ENCODE measurements at places on chromosomes 1 and 21.

DNA sequence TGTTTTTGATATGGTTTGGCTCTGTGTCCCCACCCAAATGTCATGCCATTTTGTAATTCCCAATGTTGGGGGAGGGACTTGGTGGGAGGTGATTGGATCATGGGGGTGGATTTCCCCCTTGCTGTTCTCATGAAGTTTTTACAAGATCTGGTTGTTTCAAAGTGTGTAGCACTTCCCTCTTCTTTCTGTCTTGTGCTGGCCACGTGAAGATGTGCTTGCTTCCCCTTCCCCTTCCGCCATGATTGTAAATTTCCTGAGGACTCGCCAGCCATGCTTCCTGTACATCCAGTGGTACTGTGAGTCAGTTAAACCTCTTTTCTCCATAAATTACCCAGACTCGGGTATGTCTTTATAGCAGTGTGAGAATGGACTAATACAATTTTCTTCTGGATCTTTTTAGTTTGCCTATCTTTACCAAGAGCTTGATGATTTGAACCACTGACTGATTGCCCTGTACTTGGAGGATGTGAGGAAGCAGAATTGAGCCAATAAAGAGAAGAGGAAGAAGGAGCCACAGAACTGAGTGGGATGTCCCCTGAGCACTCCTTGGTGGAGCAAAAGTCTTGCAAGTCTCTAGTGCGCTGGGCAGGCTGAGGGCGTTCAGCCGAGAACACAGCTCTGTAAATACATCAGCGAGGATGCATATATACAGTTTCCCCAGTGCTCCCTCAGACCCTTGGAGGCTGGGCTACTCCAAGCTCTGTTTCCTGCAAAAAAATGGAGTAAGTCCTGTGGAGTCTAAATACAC lies 102.6 kb downstream of the CYYR1 start:
- no peak for DNase-seq

- DNase-seq = no peak
These were observed 80.5 kb downstream of the FAM78B start for GRCh38 chr1:166086113-166086883.

GRCh38 chr1:10969267-10969970 lies 43.0 kb upstream of the TARDBP start:
- DNase-seq = peak; percentile 73

GRCh38 chr1:240090014-240090413 lies 1.7 kb upstream of the FMN2 start:
- DNase-seq = peak; percentile 25

DNA sequence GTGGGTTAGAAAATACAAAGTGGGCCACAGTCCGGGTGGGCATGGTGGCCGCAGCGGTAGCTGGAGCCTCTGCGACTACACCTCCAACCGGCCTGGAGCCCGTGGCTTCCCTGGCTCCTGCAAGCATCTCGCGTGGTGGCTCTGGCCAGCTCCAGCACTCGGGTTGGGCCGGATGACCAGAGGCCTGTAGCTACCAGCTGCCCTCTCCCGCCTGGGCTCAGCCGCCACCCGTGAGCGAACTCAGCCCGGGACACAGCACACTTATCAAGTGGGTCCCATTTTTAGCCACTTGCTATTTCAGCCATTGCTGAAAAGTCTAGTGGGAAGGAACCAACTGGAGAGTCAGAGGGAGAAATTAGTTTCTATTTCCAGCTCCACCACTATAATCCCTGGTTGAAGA lies 107.7 kb upstream of the CACYBP start:
- DNase-seq = no peak

DNA sequence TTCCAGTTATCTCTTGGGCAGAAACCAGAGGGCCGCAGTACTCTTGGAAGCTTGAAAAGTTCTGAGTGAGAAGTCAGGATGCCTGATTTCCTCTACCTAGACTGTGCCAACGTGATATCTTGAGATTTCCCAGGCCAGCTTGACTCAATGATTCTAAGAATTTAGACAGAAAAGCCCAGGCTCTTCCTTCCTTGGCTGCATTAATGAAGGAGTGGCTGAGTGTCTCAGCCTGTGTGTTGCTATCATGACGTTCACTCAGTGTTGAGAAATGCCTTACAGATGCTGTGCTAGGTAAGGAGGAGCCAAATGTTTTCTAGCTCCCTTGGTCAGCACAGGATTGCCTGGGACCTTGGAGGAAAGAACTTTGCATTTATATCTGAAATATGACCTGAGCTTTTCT lies 454.1 kb upstream of the USP24 start:
- no peak for DNase-seq

- DNase-seq = no peak
These were observed 18.0 kb downstream of the PIK3C2B start for GRCh38 chr1:204476563-204476962.

DNA sequence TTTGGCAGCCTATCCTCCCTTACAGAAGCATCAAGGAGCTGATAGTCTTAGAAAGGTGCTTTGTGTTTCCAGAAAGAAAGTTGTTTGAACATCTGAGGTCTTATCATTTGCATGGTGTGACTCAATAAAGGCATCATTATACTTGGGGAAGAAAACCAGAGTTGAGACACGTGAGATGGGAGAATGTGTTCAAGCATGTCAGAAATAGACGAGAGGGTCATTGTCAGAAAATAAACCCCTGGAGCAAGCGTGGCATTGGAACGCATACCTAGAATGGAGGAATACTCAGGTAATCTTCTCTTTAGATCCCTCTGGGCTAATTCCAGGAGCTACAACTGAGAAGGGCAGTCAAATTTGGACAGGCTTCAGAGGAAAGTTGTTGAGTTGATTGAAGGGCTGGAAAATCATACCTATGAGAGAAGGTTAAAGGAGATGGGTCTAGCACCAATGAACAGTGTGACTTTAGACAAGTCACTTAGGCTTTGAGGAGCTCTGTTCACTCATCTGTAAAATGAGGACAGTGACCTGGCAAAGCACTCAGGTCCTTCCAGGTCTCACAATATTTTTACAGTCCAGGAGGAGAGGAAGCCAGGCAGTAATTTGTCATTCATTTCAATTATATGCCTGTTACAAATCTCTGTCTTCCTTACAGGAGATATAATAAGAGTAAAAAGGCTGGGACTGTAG lies 101.3 kb upstream of the C1orf21 start:
- DNase-seq = peak; percentile 46

GRCh38 chr1:162564762-162565218 lies 3.3 kb downstream of the UAP1 start:
- DNase-seq = no peak

DNA sequence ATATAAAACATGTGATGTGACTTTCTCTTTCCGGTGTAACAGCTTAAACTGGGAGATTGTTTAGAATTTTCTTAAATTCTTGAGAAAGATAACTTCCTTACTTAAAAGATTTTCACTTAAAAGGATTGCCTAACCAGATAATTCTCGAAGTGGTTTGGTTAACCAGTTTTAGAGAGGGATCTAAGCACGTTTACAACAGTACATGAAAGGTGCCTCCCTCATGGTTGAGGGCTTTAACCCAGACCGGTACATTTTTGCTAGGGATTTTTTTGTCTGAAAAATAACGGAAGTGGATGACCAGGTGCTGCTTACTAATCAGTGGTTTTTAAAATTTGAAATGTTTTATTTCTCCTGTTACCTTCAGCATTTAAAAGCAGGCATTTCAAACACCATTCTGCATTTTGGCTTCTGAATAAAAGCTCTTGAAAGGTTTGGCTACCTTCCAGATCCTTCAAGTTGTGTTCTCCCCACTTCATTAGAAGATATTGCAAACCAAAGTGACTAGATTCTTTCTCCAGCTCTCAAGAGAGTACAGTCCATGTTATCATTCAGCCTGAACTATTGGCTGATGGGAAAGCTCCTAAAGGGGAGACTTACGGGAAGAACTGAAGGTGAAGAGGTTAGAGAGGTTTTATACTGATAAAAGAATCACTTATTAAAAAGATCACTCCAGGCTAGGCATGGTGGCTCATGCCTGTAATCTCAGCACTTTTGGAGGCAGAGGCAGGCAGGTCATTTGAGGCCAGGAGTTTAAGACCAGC lies 12.8 kb downstream of the S100PBP start:
- DNase-seq = no peak

DNA sequence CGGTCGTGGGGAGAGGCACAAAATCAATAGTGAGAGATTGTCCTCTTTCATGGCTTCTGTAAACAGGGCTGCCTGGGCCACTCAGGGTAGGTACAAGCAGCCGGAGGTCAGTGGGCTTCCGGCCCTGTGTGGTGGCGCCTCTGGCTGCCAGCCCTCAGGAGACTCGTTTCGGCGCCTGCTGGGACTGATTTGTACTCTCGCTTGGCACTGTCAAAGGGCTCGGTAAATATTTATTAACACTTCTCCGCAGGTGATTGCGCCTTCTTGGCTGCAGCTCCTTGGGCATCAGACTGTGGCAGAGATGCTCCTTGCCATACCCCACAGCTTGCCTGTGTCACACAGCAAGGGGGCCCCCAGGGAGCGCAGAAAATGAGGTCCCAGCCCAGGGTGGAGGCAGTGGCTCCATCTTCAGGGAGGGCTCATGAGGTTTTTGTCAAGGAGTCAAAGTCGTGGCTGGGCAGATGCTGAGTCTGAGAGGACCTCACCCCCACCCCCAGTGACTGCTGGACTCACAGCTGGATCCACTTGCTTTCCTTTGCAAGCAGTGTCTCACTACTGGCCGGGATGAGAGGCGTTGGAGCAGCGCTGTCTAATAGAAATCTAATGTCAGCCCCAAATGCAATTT lies 262.5 kb downstream of the GRIK3 start:
- DNase-seq = peak; percentile 41

- peak; percentile 53 for DNase-seq
These were observed 9.0 kb downstream of the NSL1 start for GRCh38 chr1:212782422-212783154.

GRCh38 chr1:26119892-26120608 lies 8.4 kb downstream of the PDIK1L start:
- DNase-seq = no peak

GRCh38 chr1:228306275-228307217 lies 98.7 kb downstream of the OBSCN start:
- no peak for DNase-seq

- no peak for DNase-seq
These were observed 11.7 kb upstream of the FOXO6 start for GRCh38 chr1:41349361-41350054.

- peak; percentile 87 for DNase-seq
These were observed at the start of gene SLC2A5 for GRCh38 chr1:9069326-9070100. Gene SLC2A5 (minus strand): TSS chr1:9069635. CDS start chr1:9069536, 99 bp downstream.

GRCh38 chr1:220882061-220882891 lies 3.0 kb downstream of the HLX start:
- DNase-seq = no peak

DNA sequence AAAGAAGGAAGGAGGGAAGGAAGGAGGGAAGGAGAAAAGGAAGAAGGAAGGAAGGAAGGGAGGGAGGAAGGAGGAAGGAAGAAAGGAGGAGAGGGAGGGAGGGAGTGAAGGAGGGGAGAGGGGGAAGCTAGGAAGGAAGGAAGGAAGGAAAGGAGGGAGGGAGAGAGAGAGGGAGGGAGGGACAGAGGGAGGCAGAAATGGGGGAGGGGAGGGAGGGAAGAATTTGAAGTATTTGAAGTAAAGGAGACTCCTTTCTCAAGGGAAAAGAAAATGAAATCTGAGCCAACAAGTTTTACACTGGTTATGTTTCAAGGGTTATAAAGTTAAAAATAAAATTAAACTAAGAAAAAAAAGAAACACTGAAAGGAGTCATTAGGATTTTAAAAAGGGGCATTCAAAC lies 431.4 kb downstream of the BRINP3 start:
- no peak for DNase-seq

- DNase-seq = no peak
These were observed 44.0 kb downstream of the FAM163A start for GRCh38 chr1:179786815-179787685.

DNA sequence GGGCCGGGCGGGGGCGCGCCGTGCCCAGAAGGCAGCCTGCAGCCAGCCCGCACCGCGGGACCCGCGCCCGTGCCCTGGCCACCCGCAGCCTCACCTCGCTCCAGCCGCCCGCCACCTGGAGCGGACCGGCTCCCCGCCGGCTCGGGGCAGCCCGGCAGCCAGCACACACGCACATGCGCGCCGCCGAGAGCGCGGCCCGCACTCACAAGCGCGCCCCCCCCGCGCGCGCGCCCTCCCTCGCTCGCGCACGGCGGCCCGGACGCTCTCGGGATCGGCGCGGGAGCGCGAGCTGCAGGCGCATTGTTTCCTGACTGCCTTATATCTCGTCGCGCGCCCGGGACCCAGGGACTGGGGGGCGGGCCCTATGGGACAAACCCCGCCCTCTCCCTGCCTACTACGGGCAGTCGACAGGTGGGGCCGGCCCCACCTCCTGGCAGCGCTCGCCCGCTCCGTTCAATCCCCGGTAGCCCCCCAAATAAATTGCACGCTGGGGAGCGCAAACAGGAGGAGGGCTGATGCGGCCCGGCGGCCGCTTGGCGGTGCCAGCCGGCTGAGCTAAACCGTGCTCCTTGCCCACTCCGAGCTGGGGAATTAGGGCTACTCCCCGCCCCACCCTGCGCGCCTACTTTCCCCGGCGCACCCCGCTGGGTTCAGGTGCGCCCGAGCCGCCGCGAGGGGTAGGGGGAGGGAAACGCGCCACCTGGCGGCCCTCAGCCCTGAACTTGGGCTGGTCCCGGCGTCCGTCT lies at the start of gene MYCL:
TSS of gene MYCL (minus strand) at position 204 of the 746 bp plus-strand sequence. CDS start 483 bp downstream, outside the sequence.
- DNase-seq = peak; percentile 96

GRCh38 chr1:37947364-37947763 lies 511 bp upstream of the INPP5B start:
- no peak for DNase-seq

GRCh38 chr1:25484096-25484495 lies 53.4 kb downstream of the MACO1 start:
- no peak for DNase-seq

- DNase-seq = no peak
These were observed 3.1 kb upstream of the DSCAM start for GRCh38 chr21:40850071-40850470.

Measured in NCI-H82 (cell line).